HuH-7 (cell line): ENCODE measurements at places on chromosomes 2 and 18.

DNA sequence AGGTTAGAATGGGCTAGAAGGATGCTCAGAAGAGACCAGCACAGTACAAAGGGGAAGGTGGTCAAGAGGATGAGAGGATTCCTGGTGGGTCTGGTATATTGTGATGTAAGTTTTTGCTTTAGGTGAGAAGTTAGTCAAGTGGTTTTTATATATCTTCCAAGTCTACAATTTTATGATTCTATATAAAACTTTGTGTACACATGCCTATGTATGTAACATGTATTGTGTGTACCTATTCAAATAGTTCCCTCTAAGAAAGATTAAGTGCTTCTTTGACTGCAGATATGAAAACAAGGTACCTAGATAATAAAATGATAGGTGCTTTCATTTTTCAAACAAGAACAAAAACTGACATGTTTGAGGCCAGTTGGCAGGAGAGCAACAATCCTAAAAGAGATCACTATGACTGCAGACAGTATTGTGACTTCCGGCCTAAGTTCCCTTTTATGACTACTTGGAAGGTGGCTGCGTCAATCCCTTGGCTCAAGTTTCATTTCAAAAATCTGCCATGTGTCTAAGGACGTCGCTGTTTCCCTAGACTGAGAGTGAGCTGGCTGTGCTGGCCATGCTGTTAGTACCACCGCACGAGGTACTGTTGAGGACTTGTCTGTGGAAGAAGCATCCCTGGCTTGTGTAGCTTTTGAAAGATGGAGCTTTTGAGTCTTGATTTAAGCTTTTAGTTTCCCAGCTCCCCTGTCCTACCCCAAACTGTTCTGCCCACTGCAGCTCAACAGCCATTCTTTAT, 123.1 kb downstream of the PRPF40A start:
- no peak for DNase-seq

DNA sequence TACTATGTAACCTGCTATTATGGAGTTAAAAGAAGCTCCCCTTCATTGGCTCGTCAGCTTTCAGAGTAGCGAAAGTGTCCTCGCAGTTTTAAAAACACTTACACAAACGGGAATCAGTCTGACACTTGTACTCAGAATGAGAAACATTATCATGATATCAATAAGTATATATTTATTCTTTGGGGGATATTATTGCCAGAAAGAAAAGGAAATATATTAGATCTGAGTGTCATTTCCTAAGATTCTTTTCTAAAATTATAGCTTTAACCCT, 584.5 kb downstream of the ZEB2 start:
- DNase-seq: no peak

- DNase-seq: no peak
Measured at GRCh38 chr2:236714080-236714479, 144.5 kb downstream of the ACKR3 start.

DNA sequence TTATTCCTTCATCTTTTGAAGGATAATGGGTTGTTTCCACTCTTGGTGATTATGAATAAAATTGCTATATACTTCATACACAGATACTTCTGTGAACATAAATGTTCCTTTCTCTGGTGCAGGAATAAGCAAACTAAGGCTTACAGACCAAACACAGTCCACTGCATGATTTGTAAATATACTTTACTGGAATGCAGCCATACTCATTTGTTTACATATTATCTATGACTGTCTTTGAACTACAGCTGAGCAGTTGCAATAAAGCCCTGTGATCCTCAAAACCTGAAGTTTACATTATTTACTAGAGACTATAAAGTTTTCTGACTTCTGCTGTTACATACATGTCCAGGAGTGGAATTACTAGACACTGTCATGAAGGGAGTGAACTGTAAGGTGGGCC, 381.0 kb upstream of the CNTNAP5 start:
- DNase-seq: no peak

GRCh38 chr2:233474308-233475160, 92.0 kb downstream of the USP40 start:
- no peak for DNase-seq

DNA sequence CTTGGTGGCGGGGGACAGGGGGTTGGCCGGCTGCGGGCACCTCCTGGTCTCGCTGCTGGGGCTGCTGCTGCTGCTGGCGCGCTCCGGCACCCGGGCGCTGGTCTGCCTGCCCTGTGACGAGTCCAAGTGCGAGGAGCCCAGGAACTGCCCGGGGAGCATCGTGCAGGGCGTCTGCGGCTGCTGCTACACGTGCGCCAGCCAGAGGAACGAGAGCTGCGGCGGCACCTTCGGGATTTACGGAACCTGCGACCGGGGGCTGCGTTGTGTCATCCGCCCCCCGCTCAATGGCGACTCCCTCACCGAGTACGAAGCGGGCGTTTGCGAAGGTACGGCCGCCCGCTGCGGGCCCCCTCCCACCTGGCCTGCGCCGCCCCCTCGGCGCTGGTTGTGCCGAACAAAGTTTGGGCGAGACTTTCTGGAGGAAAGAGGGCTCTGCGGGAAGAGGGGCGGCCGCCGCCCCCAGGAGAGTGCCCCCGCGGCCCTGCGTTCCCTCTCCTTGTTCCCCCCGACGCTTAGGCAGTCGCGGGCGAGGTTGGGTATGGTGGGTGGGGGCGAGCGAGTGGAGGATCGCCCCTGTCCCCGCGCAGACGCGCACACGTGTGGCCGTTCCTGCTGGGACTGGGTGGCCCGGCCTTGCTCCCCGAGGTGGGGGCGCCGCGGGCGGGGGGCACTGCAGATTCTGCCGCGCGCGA, 866 bp downstream of the CRIM1 start:
- DNase-seq: no peak

DNA sequence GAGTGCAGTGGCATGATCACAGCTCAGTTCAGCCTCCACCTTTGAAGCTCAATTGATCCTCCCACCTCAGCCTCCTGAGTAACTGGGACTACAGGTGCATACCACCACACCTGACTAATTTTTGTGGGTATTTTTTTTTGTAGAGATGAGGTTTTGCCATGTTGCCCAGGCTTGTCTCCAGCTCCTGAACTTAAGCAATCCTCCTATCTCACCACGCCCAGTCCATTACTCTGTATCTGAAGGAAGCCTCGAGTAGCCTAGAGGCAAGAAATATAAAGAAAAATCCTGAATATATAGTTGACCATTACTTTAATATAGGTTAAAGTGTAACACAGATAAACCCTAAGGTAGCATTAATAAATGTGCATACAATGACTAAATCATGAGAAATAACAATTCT, 686.8 kb upstream of the PIK3C3 start:
- DNase-seq: no peak

- DNase-seq: no peak
Measured at GRCh38 chr2:204032301-204032700, 95.7 kb downstream of the ICOS start.

DNA sequence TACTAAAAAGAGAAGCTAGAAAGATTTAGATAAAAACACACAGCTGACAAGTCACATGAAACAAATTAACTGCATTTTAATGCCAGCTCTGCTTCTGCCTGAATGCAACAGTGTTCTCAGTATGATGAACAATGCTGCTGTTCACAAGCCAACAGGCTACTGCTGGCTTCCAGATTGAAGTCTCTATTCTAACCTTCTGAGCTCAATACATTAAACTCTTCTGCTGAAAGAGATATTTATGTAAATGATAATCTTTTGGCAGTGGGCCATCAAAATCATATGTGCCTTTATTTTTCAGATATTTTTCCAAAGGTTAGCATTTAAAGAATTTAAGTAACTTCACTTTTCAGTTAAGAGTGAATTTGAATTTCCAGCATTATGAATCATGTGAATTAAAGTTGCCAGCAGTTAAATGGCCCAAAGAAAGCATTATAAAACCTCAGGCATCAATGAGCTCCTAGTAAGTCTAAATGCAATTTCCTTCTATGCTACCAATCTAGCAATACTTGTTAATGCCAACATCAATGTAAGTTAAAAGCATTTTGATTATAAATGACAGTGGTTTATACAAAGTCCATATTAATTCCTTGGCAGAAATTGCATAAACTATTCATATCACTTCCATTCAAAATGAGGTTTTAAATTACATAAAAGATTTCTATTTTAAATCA, 72.4 kb downstream of the ID2 start:
- DNase-seq: no peak

- no peak for DNase-seq
Measured at GRCh38 chr2:128376241-128377041, 57.8 kb upstream of the HS6ST1 start.

DNA sequence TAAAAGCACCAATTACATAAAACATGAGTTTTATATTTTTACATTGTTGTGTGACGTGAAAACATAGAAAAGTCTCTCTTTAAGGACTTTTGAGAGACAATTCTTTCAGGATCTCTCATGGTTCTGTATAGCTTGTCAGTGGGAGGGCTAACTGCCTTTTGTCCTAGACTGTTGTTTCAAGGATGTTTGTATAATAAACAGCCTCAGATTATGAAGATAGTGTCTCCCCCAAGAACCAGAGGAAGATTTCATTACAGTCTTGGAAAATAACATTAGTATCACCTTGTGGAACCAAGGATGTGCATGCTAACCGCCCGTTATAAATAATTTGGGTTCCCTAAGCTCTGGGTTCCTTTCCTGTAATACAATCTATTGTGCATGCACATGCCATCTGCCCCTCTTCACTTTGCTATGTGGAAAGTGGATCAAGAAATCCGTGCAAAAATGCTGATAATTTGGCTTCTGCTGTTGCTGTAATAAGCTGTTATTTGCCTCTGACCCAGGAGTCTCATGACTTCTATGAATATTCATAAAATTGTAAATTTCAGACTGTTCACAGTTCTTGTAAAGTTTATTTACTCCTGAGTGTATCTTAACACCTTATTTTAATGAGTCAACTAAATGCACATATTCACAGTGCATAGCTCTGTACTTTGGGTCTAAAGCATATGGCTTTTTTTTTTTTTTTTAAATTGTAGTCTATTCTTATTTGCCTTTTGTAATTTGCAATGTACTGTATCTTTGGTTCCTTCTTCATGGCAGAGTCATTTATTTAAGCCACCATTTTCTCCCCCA, 265.5 kb downstream of the PTH2R start:
- no peak for DNase-seq

- no peak for DNase-seq
Measured at GRCh38 chr2:147133286-147133908, 711.4 kb upstream of the ACVR2A start.

GRCh38 chr2:88114889-88115288, 13.0 kb downstream of the FABP1 start:
- DNase-seq: no peak

GRCh38 chr18:56696966-56697365, 45.8 kb downstream of the WDR7 start:
- no peak for DNase-seq

DNA sequence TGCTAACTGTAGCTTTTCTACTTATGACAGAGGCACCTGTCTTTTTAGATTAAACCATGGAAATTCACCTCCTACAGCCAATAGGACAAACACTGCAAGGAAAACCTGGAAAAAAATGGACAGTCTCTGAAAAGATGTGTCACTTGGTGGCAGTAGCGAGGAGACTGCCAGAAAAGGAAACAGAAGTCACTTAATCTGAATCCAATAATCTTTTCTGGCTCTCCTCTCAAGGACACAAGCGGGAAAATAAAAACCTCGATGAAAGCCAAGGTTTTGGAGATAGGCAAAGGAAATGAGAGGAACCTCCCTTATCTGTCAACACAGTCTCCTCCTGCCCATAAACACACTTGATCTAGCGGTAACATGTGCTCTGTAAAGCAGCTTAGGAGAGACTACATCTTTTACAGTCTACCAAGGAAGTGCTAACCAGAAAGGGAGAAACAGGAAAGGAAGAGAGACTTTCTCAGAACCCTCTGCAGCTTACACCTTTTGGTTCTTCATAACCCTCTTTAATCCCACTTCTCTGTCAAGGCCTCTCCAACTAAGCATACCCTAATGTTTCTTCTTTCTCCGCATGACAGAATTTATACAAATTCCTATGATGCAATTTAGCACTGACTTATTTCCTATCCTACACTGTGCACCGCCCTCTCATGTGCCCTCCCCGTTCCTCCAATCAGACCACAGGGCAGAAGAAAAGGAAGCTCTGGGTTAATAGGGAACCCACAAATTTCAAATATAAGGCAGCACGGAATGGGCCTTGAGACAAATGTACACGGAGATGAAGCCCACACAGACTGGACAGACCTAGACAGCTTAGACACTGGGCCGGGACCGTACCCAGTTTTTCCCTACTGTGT, 52.8 kb downstream of the CLASP1 start:
- peak; percentile 20 for DNase-seq

DNA sequence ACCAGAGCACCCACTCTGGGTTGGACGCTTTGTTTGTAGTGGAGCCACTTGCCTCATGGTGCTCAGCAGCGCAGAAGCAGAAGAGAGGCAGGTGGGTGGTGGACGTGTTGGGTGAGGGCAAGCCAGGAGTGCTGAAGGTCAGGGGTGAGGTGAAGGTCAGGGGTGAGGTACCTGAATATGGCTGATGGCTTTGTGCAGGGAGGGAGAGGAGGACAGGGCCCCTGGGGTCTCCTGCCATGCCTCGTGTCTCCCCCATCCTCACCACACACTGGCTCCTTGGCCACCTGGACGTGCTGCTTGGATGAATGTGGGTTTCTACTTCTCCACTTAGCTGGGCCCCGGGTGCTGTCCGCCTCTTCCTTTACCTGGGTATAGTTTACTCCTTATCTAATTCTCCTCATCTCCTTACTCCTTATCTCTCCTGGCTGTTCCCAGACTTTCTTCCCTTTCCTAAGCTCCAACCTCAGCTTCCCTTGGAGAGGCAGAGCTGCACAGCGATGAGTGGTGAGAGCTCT, 68.1 kb downstream of the DYSF start:
- DNase-seq: no peak

DNA sequence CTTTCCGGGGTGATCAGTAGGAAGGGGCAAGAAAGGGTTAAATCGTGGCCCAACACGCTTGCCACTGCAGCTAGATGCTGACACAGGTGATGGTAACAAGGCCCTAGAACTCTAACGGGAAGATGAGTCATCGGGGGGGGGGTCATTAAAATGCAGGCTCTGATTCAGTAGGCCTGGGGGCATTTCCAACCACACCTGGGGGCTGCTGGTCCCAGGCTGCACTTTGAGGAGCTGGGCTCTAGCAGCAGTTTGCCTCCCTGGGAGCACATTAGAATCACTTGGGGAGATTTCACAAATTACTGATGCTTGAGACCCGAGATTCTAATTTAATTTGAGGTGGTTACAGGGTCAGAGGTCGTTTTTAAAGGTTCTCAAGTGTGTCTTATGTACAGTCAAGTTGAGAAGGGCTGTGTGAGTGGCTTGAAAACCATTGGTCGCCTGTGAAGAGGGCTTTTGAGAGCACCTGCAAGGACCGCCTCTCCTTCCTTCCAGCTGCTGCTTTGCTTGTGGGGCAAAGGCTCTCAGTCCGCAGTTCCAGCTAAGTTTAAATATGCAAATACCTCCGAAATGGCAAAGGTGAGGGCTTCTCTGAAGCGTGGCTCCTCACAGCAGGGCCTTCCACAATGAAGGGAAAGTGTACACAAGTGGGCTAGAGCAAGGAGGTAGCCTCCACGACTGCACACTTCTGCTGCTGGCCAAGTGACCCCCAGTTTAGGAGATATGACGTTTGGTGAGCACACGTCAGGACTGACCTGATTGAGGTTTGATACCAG, 128.0 kb upstream of the MSH6 start:
- no peak for DNase-seq

GRCh38 chr18:48815179-48815515, 135.6 kb downstream of the SMAD7 start:
- no peak for DNase-seq

GRCh38 chr2:61218817-61219170, 56.8 kb downstream of the C2orf74 start:
- DNase-seq: no peak
